ENCODE measurements at places on chromosomes 2 and 18.

DNA sequence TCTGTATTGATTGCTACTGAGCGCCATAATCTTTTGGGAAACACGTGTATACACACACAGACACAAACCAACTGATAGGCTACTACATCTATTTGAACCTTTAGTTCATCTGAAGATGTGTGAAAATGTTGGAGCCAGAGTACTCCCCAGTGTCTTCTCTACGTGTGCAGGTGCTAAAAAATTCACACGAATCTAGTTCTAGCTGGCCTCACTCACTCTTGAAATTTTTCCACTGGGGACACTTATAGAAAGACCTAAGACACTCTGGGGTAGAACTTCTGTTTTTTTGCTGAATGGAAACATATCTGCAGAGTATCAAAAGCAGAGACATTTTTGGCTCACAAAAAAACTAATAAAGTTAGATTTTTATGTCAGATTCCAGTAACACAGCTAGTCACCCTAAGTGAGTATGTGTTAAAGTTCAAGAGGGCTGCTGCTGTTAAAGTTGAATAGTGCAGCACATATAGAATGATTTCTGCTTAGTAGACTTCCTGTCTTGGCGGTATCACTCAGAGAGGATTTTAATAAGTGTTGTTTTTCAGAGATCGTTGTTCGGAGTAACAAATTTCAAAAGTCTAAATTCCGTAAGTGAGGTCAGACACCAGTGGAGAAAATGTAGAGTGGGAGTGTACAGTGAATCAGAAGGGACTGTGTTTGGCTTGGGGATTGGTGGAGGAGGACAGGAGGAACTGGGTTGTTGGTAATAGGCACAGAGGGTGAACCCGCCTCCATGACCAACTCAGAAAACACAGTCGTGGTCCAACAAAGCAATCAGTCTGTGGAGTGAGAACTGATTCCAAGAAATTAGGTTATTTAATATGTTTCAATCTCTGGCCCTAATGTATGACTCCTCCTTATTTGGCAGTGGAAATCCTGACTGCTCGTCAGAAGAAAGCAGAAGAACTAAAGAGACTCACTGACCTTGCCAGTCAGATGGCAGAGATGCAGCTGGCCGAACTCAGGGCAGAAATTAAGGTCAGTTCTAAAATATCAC, 43.1 kb downstream of the KCTD18 start:
- peak; percentile 56 for DNase-seq

- no peak for DNase-seq
Measured at GRCh38 chr2:233358335-233358734, 4.0 kb downstream of the DGKD start.

DNA sequence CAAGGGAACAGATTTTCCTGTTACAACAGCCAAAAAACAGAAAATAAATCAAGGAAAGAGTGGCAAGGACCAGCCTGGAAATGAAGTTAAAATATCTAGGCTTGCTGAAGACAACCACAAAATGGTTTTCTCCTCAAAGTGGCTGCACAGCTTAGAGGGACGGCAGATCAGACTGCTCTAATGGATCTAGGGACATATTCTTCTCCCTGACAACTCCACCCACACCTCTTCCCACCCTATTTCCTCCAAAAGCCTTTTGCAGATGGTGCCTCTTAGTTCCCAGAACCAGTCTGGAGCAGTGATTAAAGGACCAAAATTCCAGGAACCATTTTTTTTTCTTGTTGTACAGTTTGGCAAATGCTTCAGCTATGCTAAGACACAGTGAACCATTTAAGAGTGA, 220.2 kb upstream of the SIX2 start:
- DNase-seq: no peak

GRCh38 chr2:162917626-162918025, 79.1 kb upstream of the KCNH7 start:
- DNase-seq: no peak

GRCh38 chr18:44025421-44025820, 655.3 kb upstream of the SETBP1 start:
- DNase-seq: no peak

DNA sequence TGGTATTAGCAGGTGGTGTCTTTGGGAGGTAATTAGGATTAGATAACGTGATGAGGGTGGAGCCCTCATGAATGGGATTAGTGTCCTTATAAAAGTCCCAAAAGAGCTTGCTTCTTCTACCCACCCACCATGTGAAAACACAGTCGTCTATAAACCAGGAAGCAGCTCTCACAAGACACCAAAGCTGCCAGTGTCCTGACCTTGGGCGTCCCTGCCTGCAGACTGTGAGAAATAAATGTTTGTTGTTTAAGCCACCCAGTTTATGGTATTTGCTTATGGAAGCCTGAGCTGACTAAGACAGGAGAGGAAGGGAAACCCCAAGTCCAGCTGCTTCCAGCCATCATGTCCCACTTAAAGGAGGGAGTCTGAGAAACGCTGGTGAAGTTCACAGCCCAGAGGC, 13.6 kb downstream of the ADI1 start:
- no peak for DNase-seq

DNA sequence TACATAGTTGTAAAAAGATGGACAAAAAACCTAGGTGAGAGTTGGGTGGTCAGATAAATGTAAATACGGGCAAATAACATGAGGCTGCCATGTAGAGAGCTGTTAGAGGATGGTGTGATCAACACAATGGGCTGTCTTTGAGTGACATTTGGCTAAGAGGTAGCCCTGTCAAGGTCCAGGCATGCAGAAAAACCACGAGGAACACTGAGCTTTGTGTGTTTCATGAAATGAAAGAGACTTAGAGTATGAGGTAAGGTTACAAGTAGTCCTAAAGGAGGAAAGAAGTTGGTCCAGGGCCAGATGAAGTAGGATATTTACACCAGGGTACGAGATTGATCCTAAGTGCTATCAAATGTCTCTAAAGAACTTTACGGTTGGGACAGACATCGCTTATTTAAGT, 160.9 kb downstream of the RDH14 start:
- no peak for DNase-seq

GRCh38 chr18:33928231-33928630, 296.5 kb downstream of the NOL4 start:
- no peak for DNase-seq

DNA sequence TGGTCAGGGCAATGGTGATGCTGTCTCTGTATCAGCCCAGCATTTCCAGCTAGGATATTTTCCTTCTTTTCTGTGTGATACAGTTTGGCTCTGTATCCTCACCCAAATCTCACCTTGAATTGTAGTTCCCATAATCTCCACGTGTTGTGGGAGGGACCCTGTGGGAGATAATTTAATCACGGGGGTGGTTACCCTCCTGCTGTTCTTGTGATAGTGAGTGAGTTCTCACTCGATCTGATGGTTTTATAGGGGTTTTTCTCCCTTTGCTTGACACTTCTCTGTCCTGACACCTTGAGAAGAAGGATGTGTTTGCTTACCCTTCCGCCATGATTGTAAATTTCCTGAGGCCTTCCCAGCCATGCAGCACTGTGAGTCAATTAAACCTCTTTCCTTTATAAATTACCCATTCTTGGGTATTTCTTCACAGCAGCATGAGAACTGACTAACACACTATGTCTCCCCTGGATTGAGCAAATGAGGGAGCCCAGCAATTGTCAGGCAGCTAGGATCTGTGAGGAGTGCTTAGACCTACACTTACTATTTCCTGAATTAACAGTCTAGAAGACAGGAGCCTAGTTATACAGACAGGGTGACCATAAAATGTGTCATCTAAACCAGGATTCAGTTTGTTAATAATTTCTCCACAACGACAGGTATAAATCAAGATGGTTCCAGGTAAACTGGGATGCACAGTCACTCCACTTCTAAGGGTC, 6.0 kb downstream of the SCN2A start:
- no peak for DNase-seq

All from stimulated activated CD4-positive, alpha-beta T cell treated with anti-CD3 and anti-CD28 coated beads, Interleukin-15, amount 100 ng/mL, for 24 hours (primary cell).